ENCODE measurements at places on chromosomes 12 and 14. TPM values are rescaled to one million over a fixed set of nuclear protein-coding genes. Genes with fewer than 3 reads are reported as not detected.

DNA sequence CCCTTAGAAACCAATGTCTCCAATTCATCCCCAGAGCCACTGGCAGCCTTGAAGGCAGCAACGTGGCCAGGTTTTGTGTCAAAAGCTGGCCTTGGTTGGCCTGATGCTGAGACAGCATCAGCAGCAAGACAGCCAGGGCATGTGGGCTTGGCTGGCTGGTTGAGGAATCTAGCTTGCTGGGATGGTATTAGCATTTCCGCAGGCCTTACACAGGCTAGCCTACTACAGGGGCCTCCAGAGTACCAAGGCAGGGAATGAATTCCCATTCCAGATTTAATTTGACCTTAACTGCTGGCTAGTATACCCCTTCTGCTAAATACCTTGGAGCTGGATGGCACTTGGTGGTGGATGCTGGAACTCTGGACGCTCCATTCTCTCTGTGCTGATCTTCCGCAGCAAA, 15.8 kb downstream of the NGDN start:
- DNase-seq, result no peak

- no peak for DNase-seq
Observed at GRCh38 chr12:81953541-81953940, 194.4 kb upstream of the PPFIA2 start.

- no peak for DNase-seq
Observed at GRCh38 chr12:6839482-6840201, 1.1 kb upstream of the GNB3 start.

The CAPZA3 gene
- not detected for total RNA-seq

DNA sequence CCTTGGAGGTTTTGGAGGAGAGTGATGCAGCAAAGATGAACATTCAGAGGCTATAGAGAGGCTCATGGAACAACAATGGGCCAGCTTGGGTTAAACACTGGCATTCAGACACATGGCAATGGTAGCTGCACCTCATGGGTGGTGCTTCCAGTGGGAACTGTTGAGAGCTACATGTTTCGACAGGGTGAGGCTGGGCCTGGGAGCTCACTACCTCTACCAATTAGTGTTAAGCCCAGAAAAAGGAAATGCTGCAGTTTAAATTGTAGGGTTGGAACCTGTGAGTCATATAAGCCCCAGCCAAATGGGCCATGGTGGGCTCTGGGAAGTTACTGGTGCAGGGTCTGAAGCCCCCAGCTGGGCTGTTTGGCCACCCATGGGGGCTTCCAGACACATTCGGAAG, 279.7 kb downstream of the ZFP36L1 start:
- DNase-seq, result no peak

DNA sequence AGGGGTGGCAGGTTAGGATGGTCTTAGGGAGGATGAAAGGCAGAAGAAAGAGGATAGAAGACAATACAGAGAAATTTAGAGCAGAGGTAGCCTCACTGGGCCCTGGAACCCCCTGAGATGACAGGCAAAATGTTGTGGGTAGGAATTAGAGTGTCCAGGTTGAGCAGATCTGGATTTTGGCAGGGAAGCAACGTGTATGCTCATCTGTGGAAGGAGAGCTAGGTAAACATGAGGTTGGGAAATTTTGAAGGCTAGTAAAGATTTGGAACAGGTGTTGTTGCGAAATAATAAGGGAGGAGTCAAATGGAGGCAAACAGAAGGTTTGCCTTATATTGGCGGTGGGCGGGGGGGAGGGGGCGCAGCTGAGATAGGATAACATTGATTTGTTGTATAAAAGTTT, 5.3 kb downstream of the HSD17B6 start:
- DNase-seq, result no peak

GRCh38 chr12:67802731-67803130, 154.2 kb downstream of the DYRK2 start:
- no peak for DNase-seq

All from activated B cell treated with CpG ODN at 0.5 μM for 24 hours (primary cell).